Stimulated activated CD4-positive, alpha-beta T cell treated with anti-CD3 and anti-CD28 coated beads, Interleukin-1b, Interleukin-23, amount 100 ng/mL, for 1 hour (primary cell): ENCODE measurements at places on chromosomes 7 and 10.

DNA sequence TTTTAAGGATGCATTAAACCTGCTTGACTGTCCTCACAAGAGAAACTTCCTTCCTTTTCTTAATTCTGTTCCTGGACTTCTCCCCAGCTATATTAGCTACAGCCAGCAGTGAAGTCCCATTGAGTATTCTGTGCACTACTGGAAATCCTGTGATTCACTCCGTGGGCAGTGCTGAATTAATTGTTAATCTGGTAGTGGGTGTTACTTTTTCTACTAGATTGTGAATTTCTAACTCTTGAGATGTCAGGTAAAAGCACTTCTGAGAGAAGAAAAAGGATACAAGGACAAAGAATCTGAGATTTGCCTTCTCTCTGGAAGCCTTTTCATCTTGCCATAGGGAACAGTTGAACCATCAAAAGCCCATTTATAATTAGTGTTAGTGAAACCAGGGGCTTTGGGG is 33.9 kb downstream of the CYCS start:
- no peak for DNase-seq

DNA sequence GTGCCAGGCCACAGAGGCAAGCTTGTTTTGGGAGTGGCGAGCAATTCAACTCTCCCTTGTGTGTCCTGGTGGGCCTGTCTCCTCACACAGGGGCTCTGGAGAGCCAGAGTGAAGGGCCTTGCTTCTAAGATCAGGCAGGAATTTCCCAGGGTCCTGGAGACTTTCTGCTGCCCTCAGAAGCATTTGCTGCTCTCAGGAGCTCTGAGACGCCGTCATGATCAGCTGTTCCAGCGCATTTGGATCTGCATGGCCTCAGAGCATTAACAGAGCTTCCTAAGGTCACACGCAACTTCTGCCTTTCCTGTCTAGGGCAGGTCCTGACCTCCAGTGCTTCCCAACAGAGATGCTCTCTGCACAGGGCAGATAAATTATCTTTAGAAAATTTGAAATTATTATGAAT is 52.2 kb upstream of the C10orf90 start:
- no peak for DNase-seq

- DNase-seq: no peak
Measured at GRCh38 chr10:127227663-127228062, 31.3 kb upstream of the INSYN2A start.

GRCh38 chr10:74746813-74747212 is 79.6 kb upstream of the KAT6B start:
- DNase-seq: no peak

DNA sequence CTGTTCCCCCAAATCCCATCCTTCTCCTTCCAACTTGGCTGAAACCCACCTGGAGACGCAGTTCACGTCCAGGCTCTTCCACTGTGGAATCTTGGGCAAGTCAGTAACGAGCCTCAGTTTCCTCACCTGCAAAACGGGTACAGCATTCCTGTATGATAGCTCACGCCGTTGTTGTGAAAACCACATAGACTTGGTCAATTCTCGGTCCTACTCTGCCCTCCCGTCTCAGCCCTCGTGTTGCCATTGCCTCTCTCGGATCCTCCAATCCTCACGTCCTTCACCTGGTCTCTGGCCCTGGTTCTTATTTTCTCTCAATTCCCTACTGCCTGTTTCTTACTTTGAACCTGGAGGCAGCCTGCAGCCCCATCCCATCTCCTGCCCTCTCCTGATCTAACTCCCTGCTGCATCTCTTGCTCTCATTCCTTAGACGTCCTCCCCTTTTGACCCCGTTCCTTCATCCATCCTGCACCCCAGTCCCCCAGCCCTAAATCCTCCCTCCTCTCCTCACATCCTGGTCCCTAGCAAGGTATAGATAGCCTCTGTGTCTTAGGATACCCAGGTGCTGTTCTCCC is 2.0 kb upstream of the MUC12 start:
- DNase-seq: no peak

- no peak for DNase-seq
Measured at GRCh38 chr10:78744491-78745090, 324.2 kb upstream of the ZMIZ1 start.

DNA sequence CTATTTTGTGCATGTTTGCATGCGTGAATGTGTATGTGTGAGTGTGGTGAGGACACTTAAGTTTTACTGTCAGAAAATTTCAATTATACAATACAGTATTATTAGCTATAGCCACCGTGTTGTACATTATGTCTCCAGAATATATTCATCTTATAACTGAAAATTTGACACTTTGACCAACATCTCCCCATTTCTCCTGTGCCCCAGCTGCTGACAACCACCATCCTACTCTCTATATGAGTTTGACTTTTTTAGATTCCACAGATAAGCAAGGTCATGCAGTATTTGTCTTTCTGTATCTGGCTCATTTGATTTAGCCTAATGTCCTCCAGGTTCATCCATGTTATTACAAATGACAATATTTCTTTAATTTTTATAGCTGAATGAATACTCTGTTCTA is 195.0 kb downstream of the GPR37 start:
- DNase-seq: no peak

- peak; percentile 81 for DNase-seq
Measured at GRCh38 chr10:72297805-72298591, 24.3 kb downstream of the DDIT4 start.

DNA sequence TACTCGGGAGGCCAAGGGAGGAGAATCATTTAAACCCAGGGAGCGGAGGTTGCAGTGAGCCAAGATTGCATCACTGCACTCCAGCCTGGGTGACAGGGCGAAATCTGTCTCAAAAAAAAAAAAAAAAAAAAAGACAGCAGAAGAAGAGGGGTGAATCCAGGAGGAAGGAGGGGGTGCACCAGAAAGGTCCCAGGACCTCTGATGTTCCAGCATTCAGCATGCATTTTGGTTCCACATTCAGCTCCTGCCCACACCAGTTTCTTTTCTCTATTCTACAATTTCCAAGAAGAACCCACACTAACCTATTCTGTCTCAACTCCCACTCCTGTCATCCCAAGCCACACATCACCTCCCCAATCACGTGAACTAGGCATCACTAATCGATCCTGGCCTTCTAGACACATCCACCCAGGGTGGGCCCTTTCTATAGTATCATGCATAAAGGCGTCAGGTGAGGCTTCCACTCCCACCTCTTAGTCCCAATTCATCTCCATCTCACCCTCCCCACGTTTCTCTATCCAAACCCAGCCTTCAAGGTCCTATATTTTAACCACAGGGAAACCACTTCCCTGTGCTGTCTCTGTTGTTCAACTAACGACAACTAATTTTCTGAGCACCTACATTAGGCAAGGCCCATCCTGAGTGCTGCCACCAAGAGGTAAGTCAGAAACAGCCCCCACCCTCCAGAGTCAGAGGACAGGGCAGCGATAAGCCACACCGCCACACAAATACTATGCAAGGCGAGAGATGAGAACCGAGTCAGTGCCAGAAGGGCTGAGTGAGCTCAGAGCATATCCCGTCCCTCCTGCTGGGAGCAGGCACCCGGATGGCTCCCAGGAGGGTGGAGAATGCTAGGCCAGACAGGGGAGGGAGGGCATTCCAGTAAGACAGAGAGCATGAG is 2.2 kb downstream of the ANXA11 start:
- DNase-seq: no peak

DNA sequence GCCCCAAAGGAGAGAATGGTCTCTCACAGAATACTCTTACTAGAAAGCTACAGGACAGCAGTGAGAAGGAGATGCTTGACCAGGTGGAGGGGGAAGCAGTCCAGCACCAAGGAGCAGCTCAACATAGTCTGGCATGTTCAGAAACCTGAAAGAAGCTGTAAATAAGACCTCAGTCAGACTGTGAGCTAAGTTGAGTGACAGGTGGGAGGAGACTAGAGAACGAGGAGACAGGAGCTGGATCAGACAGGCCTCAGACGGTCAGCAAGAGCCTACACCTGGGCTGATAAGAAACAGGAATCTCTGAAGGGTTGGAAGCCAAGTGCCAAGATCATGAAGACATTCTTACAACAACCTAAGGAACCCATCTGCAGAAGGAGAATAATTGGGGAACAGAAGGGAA is 54.5 kb downstream of the ELMO1 start:
- no peak for DNase-seq

GRCh38 chr10:26728957-26729356 is 31.5 kb downstream of the PDSS1 start:
- no peak for DNase-seq

DNA sequence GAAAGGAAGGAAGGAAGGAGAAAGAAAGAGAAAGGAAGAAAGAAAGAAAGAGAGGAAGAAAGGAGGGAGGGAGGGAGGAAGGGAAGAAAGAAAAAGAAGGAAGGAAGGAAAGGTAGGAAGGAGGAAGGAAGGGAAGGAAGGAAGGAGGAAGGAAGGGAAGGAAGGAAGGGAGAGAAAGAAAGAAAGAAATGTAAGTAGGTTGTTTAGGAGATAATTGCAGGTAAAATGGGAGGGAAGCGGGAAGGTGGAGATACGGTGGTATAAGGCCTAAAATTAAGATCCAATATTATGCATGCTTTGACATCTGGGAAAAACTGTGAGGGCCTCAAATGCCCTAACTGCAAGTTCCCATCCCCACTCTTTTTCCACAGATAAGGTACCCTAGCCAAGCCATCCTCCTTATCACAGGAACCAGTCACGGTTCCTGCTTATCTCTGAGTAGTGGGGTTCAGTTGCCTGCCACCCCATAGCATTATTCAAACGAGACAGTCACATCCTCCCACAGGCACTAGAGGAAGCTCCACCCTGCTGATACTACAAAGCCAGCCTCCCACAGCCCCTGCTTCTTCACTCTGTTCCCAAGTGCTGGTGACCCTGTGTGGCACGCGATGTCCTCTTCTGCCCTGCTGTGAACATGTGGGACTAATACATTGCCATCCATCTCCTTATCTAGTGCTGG is 28.7 kb downstream of the ST8SIA6 start:
- peak; percentile 15 for DNase-seq

GRCh38 chr10:112698133-112698817 is 251.3 kb downstream of the VTI1A start:
- DNase-seq: no peak
